ENCODE measurements at places on chromosomes 3 and 15.

- DNase-seq = no peak
Measured at GRCh38 chr3:149564079-149564478, 89.6 kb downstream of the TM4SF4 start.

DNA sequence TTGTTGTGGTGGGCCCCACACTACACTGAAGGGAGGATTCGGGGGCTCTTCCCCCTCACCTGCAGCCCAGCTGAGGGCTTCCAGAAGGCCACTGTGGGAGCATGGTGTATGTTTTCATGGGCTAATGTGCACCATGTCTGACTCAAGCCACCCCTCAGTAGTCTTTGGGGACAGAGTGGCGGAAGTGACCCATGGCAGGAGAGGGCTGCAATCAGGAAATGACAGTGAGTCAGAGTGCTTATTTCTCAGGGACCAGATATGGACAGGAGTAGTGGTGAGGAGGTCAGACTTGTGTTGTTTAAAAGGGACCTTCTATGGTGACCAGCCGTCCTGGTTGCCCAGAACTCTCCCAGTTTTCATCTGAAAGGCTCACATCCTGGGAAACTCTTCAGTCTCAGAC, 32.8 kb upstream of the SLC9A9 start:
- DNase-seq = no peak

DNA sequence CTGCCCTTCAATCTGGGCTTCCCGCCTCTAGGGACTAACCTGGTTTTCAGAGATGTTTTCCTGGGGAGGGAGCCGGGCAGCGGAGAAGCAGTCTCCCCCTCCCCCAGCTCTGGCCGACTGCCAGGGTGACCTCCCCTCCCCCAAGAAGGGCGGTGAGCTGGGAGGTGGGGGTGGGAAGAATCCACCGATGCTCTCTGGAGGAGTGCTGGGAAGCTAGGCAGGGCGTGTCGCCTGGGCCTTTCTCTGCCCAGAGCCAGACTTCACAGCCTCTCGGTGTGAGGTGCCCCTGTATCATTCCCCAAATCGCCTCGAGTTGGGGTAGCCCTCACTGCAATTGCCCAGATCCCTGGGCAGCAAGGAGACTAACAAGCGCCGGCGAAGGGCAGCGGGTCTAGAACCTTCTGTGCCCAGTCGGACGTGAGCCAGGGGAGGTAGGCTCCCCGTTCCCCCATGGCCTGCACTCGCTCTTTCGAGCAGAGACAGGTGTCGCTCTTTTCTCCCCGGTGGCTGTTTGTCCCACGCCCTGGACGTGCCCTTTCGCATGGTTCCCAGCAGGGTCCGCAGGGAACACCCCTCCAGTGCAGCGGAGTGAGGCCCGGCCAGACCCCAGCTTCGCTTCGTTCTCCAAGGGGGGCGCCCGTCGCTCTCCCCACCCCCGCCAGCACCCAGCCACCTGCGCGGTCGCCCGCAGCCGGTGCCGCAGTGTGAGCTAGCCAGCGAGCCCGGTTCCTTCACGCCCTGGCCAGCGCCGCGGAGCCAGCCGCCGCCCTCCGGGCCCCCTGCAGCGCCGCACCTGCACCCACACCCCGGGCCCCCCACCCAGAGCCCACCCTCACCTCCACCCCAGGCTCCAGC, 1.1 kb downstream of the RAB6B start:
- no peak for DNase-seq

DNA sequence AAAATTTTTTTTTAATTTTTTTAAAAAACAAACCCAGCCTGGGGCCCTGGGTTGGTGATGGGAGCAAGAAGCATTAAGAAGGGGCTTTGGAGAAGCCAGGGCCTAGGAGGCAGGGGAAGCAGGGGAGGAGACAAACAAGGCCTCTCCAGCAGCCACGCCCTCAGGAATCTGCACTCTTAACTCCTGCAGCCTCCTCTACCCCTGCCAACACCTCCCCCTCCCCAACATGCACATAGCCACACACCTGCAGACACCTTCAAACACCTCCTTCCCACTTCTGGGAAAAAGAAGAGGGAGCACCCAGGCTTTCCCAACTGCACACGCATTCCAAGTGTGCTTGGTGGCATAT, 2.7 kb upstream of the DCAF1 start:
- no peak for DNase-seq

DNA sequence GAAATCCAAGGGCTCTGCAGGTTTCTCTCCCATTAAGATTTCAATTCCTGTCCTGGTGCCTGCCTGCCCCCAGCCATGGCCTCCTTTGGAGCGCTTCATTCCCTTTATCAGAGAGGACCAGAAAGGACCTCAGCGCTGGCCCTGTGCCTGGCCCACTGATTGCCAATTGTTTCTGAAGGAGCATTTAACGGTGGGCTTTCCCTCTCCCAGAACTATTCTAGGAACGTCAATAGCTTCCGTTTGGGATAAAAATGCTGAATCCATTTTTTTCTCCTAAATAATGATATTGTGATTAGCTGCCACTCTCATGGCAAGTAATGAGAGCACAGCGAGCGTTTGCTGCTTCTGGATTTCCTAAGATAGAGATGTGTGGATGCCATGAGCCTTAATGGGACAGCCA, 12.2 kb upstream of the SLC6A1 start:
- no peak for DNase-seq
